ENCODE measurements at places on chromosomes 7 and 10.

DNA sequence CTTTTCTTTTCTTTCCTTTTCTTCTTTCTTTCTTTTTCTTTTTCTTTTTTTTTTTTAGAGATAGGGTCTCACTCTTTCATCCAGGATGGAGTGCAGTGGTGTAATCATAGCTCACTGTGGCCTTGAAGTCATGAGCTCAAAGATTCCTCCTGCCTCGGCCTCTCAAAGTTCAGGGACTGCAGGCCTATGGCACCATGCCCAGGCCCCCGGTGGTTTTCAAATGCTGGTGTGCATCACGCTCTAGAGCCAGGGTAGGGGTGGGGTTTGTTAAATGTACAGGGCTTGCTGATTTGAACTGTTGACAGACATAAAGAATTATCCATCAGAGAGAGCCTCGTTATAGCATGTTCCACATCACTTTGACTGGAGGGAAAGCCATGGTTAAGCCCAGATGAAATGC, 5.8 kb downstream of the MINDY4 start:
- no peak for DNase-seq

DNA sequence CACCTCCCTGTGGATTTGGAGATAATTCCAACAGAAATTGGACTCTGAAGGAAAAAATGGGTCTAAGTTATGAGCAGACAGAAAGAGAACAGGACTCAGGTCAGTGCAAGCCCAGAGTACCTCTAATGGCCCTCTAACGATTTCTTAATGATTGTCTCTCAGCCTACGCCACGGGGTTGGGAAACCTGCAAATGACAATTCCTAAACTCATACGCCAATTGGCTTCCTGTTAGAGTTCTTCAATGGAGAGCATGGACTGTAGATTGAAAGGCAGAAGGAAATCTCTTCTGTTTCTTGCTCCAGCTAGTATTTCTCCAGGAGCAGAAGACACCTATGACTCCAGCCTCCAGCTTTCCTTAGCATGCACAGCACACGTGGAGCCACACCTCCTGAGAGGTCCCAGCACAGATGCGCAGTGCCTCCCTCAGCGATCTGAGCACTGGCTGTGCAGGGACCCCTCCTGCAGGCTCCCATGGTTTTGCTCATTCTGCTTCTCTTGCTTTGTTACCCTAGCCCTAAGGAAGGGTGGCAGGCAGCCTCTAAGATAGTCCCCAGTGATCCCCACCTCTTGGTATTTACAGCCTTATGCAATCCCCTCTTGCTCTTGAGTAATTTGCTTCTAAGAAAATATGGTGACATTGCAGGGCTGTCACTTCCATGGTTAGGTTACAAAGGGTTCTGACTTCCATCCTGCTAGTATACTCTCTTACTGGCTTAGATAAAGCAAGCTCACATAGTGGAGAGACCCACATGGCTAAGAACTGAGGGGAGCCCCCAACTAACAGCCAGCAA, 30.1 kb downstream of the DENND11 start:
- DNase-seq, result no peak

DNA sequence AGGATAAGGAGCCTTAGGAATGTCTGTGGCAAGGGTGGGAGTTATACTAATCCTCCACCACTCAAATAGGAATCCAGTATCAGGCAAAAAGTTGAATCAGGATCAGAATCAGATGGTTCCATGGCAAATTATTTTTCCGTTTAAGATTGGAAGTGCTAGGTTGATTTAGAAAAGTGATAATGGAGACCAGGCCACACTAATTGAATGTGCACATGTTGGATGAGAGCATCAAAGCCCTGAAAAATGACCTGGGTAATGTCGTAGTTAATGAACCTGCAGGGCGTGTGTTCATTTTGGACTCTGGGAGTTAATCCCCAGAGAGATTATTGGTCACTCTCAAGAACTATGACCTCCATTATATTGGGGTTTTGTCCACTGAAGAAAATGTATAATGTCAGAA, 53.3 kb upstream of the UBN2 start:
- DNase-seq, result no peak

DNA sequence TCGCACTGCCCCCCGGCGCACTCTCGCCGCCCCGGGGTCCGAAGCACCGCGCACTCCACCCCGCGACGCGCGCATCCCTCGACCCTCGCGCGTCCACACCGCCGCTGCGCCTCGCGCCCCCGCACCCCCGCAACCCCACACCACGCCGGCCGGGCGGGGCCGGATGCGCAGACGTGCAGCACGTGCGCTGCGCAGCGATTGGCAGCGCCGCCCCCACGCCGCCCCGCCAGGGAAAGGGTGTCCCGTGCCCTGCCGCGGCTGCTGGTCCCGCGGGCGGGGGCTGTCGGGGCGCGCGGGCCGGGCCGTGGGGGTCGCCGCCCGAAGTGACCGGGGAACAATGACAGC, 53.7 kb upstream of the KDM7A start:
- DNase-seq, result no peak

DNA sequence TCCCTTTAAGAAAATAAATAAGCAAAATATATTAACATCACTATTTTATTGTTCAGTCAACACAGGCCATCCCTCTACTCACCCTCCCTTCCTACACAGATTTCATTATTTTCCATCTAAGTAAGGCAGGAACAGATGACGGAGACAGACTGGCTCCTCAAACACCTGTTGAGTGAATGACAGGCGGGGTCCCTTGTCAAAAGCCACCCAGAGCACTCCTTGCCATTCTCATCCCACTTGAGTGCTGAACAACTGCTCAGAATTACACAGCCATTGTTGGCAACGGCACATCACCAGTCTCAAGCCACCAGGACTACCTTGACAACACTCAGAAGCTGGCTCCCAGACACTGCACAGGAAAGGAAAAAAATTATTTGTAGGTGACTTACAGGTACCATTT, 3.3 kb downstream of the GRB10 start:
- no peak for DNase-seq

- no peak for DNase-seq
These were observed 83.2 kb downstream of the FOXL3 start for GRCh38 chr7:372932-373791.

GRCh38 chr7:103870664-103871063, 118.8 kb downstream of the RELN start:
- DNase-seq, result no peak

DNA sequence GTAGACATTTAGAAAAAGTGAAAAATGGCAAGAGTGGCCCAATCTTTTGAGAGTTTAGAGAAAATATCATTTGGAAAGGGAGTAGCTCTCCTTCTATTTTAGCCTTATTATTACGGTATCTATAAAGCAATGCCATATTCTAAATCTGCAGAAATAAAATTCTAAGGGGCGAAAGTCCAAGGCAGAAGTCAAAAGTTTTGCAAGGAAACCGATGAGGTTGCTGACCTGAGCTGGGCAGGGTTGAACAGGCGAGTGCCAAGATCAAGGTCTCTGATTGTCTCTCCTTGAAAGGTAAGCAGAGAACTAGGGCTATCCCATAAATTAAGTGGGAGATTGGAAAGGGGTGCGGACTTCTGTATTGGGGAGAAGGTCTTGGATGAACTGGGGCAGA, 11.7 kb downstream of the TRIM56 start:
- no peak for DNase-seq

- no peak for DNase-seq
These were observed 6.7 kb upstream of the COA1 start for GRCh38 chr7:43735802-43736603.

GRCh38 chr7:94634502-94634901, 21.4 kb downstream of the SGCE start:
- DNase-seq, result no peak

GRCh38 chr7:35802649-35803048, 1.8 kb downstream of the SEPTIN7 start:
- no peak for DNase-seq

All from HTR-8/SVneo (cell line).